ENCODE measurements at places on chromosomes 11 and 22. TPM values are rescaled to one million over a fixed set of nuclear protein-coding genes. Genes with fewer than 3 reads are reported as not detected.

DNA sequence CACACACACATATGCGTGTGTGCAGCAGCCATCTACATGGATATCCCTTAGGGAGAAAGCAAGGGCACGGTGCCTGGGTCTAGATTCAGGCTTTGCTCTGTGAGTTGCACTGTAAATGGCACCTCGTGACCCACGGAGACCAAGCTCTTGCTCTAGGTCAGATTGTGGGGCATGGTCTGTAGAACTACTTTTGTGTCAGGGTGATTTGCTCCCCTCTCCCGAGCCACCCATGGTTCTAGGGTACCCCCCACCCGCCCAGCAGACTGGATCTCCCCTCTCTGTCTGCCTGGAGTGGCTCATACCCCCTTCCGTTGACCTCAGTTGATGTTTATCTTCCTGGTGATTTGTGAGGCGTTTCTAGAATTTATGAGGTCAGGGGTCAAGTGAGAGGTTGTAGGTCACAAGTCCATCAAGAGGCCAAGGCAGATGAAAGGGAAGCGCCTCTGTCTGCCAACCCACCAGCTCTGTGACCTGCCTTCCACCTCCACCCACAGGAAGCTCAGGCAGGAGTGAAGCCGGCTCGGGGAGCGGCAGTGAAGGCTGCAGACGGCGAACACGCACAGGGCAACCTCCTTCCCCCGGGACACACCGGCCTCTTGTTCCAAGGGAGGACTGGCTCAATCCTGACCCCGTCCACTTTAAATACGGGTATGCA lies 76.2 kb upstream of the TTLL12 start:
- H3K27me3 ChIP-seq: no peaks in the 10 kb centered on the region
- no peak overlapping the region for H3K4me3 ChIP-seq
- no peaks in the 10 kb centered on the region for H3K36me3 ChIP-seq
- H3K27ac ChIP-seq: no peak overlapping the region

SLC22A12 gene
- total RNA-seq: not detected

DNA sequence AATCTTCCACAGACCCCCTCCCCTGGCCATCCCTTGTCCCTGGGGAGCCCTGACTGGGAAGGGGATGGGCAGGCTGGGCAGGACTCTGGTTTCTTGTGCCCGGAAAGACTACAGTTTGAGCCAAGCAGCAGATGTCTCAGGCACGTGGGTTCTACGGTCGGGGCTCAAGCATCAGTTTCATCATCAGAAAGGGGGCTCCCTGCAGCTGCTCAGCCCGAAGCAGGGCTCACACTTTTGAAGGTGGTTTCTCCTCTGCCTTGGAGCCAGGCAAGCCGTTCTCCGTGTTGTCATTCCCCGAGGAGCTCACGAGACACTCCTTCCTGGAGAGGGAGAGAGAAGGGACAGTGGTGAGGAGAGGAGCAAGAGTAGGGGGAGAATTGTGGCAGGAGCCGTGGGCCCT lies 15.8 kb downstream of the SCN4B start:
- H3K27ac ChIP-seq: no peak overlapping the region
- H3K4me1 ChIP-seq: no peaks in the 10 kb centered on the region
- H3K4me3 ChIP-seq: no peak overlapping the region
- H3K27me3 ChIP-seq: peaks cover 9% of the 10 kb centered on the region

ZNF74 gene
- total RNA-seq: 35.4 TPM

BBOX1 gene
- total RNA-seq: not detected

DNA sequence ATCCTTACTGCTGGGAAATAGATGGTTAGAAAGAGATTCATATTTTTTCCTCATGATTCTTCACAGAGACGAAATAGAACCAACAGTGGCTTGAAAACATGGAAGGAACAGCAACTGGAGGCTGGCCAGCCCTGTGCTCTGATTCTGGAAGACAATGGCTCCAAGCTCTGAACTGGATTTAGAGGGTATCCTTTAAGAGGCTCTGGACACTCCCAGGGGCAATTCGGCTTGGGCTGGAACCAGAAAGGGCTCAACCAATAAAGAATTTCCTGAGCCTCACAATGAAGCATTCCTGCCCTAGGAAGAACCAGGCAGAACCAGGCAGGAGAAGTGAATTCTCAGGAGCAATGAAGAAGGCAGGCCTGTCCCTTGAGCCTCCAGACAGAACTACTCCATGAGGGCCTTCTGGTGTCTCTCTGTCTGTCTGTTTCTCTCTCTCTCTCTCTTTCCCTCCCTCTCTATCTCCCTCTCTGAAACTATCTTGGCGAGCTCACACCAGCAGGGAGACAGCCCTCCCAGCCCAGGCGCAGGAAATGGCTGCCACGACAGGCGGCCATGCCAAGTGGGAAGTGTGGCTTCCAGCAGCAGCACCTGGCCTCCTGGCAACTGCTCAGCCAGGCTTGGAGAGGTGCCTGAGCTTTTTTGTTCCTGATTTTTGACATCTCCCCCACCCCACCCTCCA lies 93.3 kb downstream of the RCN1 start:
- H3K27me3 ChIP-seq: no peaks in the 10 kb centered on the region
- no peaks in the 10 kb centered on the region for H3K4me1 ChIP-seq
- H3K36me3 ChIP-seq: no peaks in the 10 kb centered on the region

- no peak overlapping the region for H3K4me3 ChIP-seq
- no peak for DNase-seq
- peaks cover 4% of the 10 kb centered on the region for H3K36me3 ChIP-seq
- no peak overlapping the region for H3K27ac ChIP-seq
These were observed 100.9 kb downstream of the MRTFA start for GRCh38 chr22:40535642-40536041.

- H3K36me3 ChIP-seq: no peaks in the 10 kb centered on the region
- no peak overlapping the region for H3K4me3 ChIP-seq
- peaks cover 3% of the 10 kb centered on the region for H3K4me1 ChIP-seq
- H3K27ac ChIP-seq: no peak overlapping the region
- no peaks in the 10 kb centered on the region for H3K27me3 ChIP-seq
- DNase-seq: no peak
These were observed 605.6 kb downstream of the SOX6 start for GRCh38 chr11:15750535-15751308.

GRCh38 chr11:82720267-82721065 lies 13.2 kb downstream of the FAM181B start:
- DNase-seq: no peak
- H3K4me1 ChIP-seq: no peaks in the 10 kb centered on the region
- H3K27me3 ChIP-seq: no peaks in the 10 kb centered on the region
- no peaks in the 10 kb centered on the region for H3K36me3 ChIP-seq
- peak overlapping the region; percentile 37 for H3K27ac ChIP-seq

PARVB gene
- 32.3 TPM for total RNA-seq

DNA sequence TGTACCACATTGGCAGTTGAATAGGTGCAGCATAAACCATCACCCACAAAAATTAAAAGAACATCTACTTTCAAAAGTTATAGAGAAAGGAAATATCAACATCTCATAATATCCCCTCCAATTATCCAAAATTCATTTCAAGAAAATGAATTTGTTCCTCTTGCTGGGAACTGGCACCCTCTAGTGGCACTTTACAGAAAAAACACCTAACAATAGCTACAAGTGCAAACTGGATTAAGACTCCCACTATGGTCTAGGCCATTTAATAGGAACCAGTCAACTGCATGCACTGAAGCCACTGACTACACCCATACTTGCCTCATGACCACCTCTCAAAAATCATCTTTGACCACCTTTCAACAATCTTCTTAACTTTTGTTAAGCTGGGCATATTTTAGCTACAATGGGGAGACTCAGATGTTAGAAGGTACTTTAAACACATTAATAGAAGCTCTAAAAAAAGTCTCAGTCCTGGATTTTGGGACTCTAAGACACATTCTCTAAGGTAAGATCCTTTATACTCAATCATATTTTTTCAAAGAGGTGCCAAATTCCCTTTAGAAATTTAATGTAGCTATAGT lies 17.3 kb downstream of the TRAF6 start:
- DNase-seq: peak; percentile 52
- H3K36me3 ChIP-seq: peaks cover 83% of the 10 kb centered on the region
- H3K4me1 ChIP-seq: no peaks in the 10 kb centered on the region
- no peak overlapping the region for H3K27ac ChIP-seq

GRM5 gene
- total RNA-seq: 0.09 TPM

DNA sequence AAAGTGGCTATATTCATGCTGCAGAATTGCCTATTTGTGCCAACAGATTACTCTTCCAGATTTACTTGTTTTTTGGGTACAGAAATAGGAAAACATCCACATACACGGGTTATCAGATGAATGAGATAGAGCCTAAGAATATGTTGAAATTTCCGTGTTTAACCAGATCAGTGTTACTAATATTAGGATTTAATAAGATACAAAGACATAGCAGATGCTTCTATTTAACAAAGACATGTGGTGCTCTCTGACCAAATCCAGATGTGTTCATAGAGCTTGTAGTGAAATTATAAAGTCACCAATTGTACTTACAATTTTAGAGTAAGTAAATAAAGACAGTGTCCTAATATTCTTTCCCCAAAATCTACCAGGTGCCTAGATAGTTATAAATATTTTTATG lies 208.0 kb downstream of the CASP12 start:
- H3K4me1 ChIP-seq: no peaks in the 10 kb centered on the region
- H3K4me3 ChIP-seq: no peak overlapping the region

DNA sequence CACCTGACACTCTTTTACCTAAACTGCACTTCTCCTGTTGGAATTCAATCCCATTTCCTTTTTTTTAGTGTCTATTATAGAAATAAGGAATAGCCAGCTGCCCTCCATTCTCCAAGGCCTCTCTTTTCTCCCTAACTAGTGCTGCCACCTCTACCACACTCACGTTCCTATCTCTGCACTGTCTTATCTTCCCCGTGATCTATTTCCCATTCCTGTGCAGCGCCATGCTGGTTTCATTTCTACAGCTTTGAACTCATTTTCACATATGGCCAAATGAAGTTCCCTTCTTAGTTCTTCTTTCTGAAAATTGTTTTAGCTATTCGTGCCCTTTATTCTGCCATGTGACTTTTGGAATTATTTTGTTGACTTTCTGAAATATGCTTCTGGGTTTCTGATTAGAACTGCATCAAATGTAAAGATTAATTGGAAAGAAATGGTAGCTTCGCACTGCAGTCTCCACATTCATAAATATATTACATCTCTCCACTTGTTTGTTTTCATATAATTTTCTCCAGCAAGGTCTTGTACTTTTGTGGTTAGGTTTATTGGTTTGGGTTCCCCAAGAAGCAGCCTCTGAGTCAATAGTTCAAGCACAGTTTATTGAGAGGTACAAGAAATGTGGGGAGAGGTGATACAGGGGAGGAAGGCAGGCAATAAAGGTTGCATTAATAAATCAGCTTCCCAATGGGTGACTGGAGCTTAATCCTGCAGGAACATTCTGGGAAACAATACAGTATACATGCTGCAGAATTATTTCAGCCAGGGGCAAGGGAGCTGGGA lies 43.7 kb upstream of the DRD2 start:
- no peaks in the 10 kb centered on the region for H3K4me1 ChIP-seq
- DNase-seq: no peak
- H3K27ac ChIP-seq: no peak overlapping the region
- no peaks in the 10 kb centered on the region for H3K36me3 ChIP-seq

DCDC1 gene
- total RNA-seq: 2.9 TPM

- peak overlapping the region; percentile 75 for H3K4me3 ChIP-seq
- H3K27me3 ChIP-seq: peaks cover 88% of the 10 kb centered on the region
- H3K36me3 ChIP-seq: no peaks in the 10 kb centered on the region
- DNase-seq: no peak
- no peak overlapping the region for H3K27ac ChIP-seq
- peaks cover 4% of the 10 kb centered on the region for H3K4me1 ChIP-seq
These were observed 6.0 kb upstream of the SYT7 start for GRCh38 chr11:61586792-61587430.

DNA sequence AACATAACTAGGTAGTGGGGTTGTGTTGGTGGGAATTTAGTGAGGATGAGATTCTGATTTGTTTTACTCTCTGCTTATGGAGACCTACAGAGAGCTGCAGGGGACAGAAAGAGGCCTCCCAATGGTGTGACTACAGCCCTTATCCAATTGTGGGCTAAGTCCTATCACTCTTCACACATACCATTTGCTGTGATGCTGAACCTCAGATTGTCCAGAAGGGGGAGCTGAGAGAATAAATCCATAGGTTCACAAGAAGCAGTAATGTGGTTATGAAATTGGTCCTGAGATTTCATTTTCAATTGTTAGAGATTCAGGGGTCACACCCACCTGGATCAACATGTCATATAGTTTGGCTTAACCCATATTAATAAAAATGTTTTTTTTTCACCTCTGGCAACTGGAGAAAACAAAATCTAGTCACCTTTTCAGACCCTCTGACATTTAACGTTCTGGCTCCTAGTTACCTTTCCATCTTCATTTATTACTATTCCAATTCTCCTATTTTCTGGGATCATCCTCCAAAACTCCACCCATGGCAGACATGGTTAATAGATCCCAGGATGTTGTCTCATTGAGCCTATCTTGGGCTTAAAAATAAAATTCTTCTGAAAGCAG lies 53.3 kb upstream of the PTPN5 start:
- H3K27me3 ChIP-seq: peaks cover 27% of the 10 kb centered on the region
- H3K36me3 ChIP-seq: no peaks in the 10 kb centered on the region
- H3K27ac ChIP-seq: no peak overlapping the region
- H3K4me3 ChIP-seq: no peak overlapping the region
- DNase-seq: no peak

DNA sequence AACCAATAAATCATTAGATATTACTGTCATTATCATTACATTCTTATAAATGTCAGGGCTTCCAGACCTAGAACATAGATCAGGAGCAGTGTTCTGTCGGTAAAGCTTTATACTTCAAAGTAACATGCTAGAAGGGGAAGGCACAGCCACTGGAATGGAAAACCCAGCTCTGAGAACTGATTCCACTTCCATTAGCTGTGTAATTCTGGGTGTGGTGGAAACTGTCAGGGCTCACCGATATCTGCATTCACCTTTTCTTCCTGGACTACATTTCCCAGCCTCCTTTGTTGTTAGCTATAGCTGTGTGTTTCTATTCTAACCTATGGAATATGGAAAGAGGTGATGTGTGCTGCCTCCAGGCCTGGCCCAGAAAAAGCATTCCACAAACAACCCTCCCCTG lies 585.8 kb downstream of the BUD13 start:
- H3K36me3 ChIP-seq: no peaks in the 10 kb centered on the region
- no peak overlapping the region for H3K27ac ChIP-seq
- peaks cover 2% of the 10 kb centered on the region for H3K27me3 ChIP-seq
- H3K4me3 ChIP-seq: no peak overlapping the region
- DNase-seq: no peak

Data from endodermal cell (in vitro differentiated cells).